Foreskin melanocyte (primary cell): ENCODE measurements at places on chromosomes 1 and 21.
A peak's percentile ranks its signal among the peaks of the same experiment; 100 is the strongest.

DNA sequence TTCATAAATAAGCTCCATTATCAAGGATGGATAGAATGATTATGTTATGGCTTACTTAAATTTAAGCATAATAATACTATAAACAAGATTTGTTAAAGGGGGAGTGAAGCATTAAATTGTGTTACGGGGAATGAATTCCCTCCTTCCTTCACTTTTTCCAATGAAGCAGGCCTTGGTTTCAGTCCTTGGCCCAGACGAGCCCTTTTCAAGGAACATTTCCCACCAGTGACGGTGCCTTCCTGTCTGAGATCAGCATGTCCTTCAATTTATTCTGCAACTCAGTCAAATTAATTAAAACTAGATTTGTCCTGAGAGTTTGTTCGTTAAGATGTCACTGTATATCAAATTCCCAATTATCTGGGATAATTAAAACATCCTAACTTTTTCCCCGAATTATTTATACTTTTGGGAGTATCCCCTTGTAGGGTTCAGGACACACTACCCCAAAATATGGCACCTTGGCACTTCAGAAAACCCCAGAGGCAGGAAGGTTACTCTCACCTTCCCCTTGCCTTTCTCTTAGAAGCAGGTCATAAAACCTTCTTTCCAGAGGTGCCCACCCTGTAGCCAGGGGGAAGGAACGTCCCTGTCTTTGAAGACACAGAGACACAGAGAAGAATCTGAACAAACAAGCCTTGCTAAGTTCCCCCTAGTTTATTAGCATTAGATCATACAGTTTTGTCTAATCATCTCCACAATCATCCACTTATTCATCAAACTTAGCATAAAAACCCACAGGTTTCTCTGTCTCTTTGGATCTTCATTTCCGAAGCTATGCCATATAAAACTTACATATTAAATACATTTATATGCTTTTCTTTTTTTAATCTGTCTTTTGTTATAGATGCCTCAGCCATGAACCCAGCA is 86.2 kb upstream of the ARHGAP29 start:
- DNase-seq, result no peak

DNA sequence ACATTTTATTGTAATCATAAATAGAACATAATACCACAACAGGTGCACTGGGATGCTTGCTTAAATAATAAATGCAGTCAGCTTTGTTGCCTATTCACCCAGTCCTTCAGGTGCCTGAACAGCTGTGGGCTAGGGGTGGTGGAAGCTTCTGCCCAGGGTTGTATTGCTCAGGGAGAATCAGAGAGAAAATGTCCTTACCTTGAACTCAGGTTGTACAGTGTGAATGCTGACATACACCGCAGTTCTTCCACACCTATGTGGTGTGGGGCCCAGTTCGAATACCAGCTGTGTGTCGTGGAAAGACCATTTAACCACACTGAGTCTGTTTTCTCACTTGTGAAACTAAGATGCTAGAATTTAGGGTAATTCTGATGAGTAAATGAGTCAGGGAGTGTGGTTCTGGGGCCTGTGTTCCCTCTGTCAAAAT is 115.7 kb upstream of the ATP1A1 start:
- DNase-seq, result no peak

- DNase-seq, result no peak
Observed at GRCh38 chr1:5730272-5731109, 261.7 kb downstream of the NPHP4 start.

- no peak for DNase-seq
Observed at GRCh38 chr1:2073382-2074230, 23.4 kb downstream of the PRKCZ start.

- no peak for DNase-seq
Observed at GRCh38 chr1:110686188-110686587, 11.4 kb upstream of the KCNA3 start.

DNA sequence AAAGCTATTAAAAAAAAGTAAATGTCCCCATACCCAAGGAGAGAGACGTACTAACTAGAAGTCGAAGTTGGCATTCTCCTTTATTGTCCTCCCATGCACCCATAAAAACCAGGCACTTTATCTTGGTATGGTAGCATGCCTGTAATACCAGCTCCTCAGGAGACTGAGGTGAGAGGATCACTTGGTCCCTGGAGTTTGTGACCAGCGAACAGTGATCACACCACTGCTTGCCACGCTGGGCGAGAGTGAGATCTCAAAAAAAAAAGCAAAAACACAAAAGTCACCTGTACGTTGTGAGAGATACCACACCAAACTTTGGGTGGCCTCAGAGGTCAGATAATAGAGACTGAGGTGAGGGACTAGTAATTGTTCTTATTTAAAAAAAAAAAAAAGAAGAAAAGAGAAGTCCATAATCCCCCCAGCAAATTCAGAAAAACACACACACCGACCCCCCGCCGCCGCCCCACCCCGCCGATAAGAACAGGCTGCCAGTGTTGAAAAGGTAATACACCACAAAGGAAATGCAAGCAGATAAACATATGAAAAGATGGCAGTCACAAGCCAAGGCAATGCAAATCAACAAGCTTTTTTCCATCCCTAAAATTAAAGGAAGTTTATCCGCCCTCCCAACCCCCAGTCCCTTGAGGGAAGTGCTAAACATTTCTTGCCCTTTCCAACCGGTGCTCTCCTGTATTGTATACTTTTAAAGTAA is 3.6 kb downstream of the L1TD1 start:
- DNase-seq, result no peak

DNA sequence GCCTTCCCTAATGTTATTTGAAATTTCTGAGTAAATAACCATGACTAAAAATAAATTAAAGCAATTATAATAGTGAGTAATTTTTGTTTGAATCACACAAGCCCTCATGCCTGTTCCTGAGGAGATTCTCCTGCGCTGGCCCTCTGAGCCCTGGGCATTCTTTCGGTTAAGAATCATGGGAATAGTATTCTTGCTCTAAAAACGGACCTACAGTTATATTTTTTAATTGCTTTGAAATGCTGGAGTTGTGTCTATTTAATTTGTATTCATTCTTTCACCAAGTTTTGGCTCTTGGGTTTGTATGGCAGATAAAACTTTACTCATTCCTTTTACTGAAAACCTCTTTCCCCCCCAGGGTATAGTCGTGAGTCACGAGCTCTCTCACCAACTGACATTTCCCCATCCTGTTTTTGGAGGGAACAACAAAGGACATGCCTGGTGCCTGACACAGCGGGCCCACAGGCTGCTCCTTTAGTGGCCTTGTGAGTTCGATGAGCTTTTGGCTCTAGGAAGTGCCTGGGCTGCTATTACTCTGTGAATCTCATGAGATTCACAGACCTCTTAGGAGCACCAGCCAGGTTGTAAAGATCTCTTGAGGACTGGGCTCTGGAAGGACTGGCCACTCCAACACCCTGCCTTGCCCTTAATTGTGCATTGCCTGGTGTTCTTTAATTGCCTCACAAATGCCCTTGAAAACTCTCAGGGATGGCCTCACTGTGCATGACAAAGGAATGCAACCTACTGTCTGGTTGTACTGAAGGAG is 58.6 kb downstream of the DDR2 start:
- DNase-seq, result peak; percentile 97

DNA sequence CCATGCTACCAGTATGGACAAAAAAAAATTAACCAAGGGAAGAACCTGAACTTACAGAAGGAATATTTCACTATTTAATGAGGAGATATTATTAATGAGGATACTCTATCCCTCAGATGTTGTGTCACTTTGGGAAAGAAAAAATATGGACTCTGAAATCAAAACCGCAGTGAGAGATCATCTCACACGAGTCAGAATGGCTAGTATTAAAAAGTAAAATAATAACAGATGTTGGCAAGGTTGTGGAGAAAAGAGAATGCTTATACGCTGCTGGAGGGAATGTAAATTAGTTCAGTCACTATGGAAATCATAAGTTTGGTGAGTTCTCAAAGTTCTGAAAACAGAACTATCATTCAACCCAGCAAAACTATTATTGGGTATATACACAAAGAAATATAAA is 30.9 kb downstream of the TNFSF4 start:
- no peak for DNase-seq

GRCh38 chr1:227934476-227935313 is 13.0 kb downstream of the WNT9A start:
- DNase-seq, result no peak

DNA sequence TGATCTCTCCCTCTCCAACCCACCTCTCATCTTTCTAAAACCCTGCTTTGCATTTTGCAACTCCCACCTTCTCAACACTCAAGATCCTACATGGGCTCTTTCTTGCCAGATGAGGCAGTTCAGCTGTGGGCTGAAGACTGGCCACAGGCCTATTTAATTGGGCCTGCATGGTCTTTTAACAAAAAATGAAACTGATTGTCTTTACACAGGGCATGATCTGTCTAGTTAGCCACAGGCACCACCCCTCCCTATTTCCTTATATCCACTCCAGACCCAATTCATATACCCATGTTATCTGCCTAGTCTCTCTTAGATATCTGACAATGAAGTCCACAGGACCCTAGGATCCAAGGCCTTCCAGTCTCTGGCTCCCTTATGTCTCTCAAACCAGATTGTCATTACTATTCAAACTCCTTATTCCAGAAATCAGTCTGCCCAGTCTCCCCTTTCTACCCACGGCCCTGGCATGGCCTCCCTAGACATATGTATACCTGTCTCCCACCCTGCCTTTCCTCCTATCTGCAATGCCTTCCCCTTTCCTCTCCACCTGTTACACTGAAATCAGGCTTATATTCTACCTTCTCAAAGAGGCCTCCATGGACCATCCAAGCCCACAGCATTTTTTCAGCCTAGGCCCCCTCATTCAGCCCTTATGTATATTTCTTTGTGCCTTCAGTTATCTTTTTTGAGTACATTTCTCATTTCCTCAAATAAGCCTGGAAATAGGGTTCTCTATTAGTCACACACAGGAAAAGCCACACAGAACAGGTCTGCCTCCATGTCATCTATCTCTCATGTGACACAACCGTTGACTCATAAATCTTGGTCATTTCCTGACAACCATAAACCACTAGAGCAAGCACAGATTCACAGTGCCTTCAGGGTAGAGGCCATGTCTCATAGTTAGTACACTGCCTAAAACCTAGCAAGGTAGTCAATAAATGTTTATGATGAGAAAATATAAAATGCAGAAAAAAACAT is 39.0 kb downstream of the LPAR3 start:
- DNase-seq, result peak; percentile 78

- DNase-seq, result no peak
Observed at GRCh38 chr1:46171351-46171750, 3.5 kb upstream of the TSPAN1 start.

- DNase-seq, result no peak
Observed at GRCh38 chr1:45499415-45499769, 481 bp downstream of the CCDC163 start.

DNA sequence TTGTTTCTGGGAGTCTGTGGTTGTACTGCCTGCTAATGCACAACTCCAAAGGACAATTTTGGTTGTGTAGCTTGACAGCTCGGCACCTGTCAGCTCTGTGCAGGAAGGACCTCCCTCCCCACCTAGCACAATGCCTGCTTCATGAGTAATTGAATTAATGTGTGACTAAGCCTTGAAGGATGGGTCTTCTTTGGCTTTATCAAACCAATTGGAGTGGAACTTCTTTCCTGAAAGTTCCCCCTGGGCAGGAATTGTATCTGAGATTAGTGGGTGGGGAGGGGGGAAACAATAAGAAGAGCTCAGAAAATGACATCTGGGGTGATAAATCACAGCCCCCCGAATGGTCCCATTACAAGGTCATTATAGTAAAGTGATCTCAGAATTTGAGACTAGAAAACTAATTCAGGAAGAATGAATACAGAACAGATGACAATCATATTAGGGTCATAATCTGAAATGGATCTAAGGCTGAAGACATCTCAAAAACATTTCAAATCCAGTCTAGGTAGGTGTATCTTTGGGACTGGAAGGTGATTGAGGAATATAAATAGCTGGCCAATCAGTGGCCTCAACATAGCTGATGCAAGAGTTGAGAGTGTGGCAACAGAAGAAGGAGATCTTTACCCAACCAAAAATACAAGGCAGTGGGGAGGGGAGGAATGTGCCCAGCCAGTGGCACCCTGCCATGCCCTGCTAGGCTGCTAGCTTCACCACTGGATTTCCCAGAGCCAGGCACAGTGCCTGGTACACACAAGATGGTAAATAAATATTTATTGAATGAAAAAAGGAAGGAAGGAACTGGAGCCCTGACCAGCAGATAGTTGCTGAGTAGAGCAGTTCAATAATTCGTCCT is 10.1 kb upstream of the SESN2 start:
- no peak for DNase-seq

GRCh38 chr1:65026235-65026634 is 59.9 kb upstream of the JAK1 start:
- no peak for DNase-seq

GRCh38 chr1:29513357-29513756 is 277.0 kb downstream of the PTPRU start:
- peak; percentile 13 for DNase-seq

GRCh38 chr1:102733491-102734236 is 374.7 kb downstream of the COL11A1 start:
- DNase-seq, result no peak

DNA sequence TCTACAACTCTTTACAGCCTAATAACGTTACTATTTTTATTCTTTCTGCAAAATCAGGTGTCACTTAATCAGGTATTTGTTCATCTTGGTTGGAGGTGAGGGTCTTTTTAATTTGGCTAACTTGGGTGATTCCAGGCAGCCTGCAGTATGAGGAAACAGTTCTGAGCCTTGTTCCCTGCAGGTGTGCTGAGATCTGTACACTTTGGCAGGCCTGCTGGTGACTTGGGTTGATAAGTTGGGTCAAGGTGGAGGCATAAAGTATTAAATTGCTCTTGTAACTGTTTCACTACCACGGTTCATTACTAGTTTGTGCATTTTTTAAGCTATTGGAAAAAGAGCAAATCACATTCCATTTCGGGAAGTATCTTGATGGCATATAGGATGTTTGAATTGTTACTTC is 10.0 kb downstream of the MAP3K21 start:
- no peak for DNase-seq

GRCh38 chr1:5913078-5913845 is 79.0 kb downstream of the NPHP4 start:
- DNase-seq, result peak; percentile 40

DNA sequence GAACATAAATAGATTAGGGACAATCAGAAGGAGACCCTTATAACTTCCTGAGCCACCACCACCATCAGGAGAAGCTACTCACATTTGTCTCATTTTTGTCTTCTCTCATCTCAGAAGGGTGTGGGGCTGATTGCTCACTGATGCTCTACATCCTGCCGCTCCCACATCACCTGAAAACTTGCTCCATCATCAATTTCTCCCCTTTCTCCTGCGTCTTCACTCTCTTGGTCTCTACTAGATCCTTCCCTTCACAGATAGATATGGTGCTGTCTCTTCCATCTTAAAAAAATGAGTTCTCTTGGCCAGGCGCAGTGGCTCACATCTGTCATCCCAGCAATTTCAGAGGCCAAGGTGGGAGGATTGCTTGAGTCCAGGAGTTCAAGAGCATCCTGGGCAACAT is 38.4 kb downstream of the C1orf216 start:
- DNase-seq, result no peak

GRCh38 chr1:219710529-219711194 is 97.8 kb upstream of the ZC3H11B start:
- DNase-seq, result peak; percentile 69

DNA sequence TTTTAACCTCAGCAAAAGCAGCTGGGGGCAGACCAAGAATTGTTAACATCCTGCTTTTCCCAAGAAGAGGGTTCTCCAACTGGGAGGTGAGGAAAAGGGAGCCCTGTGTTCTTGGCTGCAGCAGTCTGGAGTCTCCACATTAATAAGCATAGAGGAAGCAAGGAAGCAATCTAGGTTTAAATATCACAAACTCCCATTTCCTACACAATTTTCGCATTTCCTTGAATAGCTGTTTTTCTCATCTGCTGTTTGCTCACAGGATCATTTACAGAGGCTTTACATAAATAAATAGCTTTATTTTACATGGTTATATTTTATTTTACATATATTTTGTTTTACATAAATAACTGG is 124.0 kb downstream of the TRIM33 start:
- DNase-seq, result no peak

GRCh38 chr1:108053270-108054013 is 88.5 kb upstream of the VAV3 start:
- no peak for DNase-seq
